ENCODE measurements at places on chromosomes 13 and 19.

GRCh38 chr13:103022336-103022735, 43.9 kb downstream of the SLC10A2 start:
- DNase-seq: no peak

- DNase-seq: no peak
Observed at GRCh38 chr13:106318941-106319411, 216.5 kb downstream of the EFNB2 start.

- DNase-seq: no peak
Observed at GRCh38 chr19:8302357-8302691, 5.8 kb downstream of the CD320 start.

- DNase-seq: peak; percentile 71
Observed at GRCh38 chr19:12867120-12868099, 13.8 kb downstream of the DNASE2 start.

GRCh38 chr19:14377883-14378328, 3.3 kb upstream of the ADGRE5 start:
- DNase-seq: no peak

GRCh38 chr13:64925284-64925683, 2304.9 kb downstream of the PCDH9 start:
- DNase-seq: no peak

GRCh38 chr19:6697291-6697690, 23.2 kb downstream of the C3 start:
- no peak for DNase-seq

Data from CD8-positive, alpha-beta T cell (primary cell).